ENCODE measurements at places on chromosomes 13 and 19.

GRCh38 chr19:49614096-49614833, 23.3 kb downstream of the PRR12 start:
- no peak for DNase-seq

DNA sequence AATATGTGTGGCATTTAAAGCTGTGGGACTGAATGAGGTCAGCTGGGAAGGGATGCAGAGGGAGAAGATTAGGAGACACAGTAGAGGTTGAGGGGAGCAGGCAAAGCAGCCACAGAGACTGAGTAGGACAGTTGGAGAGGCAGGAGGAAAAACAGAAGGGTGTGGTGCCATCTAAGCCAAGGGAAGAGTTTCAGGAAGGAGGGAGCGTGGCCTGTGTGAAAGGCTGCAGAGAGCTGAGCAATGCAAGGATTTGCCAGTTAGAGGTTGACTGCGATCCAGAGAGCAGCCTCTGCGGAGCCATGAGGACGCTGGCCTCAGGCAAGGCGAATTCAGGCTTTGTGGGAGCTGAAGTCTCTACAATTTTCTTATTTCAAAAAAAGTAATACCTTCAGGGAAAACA, 28.9 kb downstream of the SOX21 start:
- DNase-seq = no peak

DNA sequence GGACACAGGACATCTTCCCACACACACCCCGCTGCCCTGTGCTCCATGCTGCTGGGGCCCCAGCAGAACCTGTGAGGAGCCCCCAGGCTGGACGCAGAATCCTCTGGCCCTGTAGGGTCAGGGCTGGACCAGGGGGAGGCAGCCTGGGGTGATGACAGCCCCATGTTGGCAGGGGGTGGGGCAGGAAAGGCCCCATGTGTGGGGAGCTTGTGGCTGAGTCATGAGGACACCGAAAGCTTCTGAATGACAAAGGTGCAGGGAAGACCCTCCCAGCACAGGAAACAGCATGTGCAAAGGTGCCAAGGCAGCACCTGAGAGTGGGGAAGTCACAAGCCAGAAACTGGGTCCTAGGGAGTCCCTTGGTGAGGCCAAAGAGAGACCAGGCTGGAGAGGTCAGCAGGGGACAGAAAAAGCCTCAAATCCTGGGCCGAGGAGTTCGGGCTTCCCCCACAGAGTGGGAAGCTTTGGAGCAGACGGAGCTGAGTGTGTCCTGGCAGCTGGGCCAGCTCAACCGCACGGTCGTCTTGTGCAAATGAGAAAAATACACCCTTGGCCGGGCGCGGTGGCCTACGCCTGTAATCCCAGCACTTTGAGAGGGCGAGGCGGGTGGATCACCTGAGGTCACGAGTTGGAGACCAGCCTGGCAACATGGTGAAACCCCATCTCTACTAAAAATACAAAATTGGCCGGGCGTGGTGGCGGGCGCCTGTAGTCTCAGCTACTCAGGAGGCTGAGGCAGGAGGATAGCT, 17.5 kb downstream of the ATP8B3 start:
- DNase-seq = no peak

- DNase-seq = peak; percentile 41
Observed at GRCh38 chr19:8654591-8655339, 24.3 kb downstream of the NFILZ start.

GRCh38 chr19:44587963-44588770, 25.2 kb upstream of the IGSF23 start:
- no peak for DNase-seq

GRCh38 chr13:33259296-33259695, 26.3 kb downstream of the STARD13 start:
- no peak for DNase-seq

- no peak for DNase-seq
Observed at GRCh38 chr13:79457948-79458347, 23.0 kb upstream of the NDFIP2 start.

DNA sequence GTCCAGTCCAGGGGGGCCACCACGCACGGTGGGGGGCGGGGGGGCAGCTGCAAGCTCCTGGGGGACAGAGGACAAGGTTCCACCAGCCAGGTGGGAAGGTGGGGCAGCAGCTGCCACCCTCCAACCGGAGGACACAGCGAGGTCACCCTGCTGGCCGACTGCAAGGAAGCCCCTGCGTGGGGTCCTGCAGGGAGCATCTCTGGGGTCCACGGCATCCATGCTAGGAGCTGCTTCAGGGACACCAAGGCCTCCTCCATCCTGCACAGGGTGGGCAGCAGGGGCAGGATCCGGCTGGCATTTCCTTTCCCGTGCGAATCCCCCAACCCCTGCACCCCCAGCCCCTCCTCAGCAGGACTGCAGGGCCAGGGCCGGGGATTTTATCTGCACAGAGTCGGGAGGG, 8.3 kb upstream of the KLF16 start:
- DNase-seq = no peak

DNA sequence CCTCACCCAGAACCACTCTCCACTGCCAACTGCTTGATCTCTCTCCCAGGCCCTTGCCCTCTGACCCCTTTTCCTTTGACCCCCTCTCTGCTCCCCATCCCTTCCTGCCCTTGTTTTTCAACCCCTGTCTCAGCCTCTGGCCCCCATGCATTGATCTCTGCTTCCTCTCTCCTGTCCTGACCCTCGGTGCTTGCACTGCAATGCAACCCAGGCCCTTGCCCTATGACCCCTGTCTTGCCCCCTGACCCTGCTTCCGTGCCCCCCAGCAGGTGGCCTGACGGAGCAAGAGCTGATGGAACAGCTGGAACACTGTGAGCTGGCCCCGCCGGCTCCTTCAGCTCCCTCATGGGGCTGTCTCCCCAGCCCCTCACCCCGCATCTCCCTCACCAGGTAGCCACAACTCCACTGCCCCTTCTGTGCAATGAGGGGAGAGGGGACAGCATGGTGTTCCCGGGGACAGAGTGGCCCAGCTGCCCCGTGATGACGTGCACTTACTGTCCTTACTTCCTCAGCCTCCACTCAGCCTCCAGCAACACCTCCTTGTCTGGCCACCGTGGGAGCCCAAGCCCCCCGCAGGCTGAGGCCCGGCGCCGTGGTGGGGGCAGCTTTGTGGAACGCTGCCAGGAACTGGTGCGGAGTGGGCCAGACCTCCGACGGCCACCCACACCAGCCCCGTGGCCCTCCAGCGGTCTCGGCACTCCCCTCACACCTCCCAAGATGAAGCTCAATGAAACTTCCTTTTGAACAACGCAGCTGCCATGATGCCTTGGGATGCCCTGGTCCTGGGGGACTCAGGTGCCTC, 10.5 kb upstream of the LTBP4 start:
- DNase-seq = no peak

GRCh38 chr13:30241532-30241931, 65.8 kb downstream of the KATNAL1 start:
- no peak for DNase-seq

GRCh38 chr13:33875618-33876401, 57.9 kb downstream of the RFC3 start:
- no peak for DNase-seq

GRCh38 chr13:37594550-37594949, 4.0 kb downstream of the POSTN start:
- DNase-seq = no peak

DNA sequence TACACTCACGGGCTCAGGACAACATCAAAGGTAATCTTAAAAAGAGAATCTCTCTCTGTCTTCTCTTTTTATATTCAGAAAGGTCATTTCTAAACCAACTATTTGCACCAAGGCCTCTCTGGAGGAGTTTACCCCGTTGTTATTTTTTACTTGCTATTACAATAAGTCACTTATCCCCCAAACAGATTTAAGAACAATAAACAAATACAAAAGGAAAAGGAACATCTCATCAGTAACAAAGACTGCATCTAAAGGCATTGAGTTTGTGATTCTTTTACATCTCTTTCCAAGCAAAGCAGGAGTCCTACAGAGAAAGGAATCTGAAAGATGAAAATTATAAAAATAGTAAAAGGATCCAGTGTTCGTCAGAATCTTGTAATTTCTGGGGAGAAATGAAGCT, 75.4 kb downstream of the GGACT start:
- DNase-seq = no peak

DNA sequence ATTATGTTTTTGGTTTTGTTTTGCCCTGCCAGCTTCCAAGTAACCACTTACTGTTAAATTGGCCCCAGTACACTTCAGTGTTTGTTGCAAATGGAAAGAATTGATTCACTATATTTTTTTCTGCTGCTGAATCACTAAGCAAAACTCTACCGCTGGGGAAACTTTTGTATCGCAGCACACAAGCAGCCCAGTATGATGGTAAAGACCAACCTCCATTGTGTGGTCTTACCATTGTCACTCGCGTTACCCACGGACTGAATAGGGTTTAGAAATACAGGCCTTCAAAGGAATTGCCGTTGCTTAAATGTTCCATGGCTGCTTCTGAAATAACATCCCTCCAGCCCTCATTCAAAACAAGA, 7.9 kb downstream of the SPATA13 start:
- DNase-seq = no peak

DNA sequence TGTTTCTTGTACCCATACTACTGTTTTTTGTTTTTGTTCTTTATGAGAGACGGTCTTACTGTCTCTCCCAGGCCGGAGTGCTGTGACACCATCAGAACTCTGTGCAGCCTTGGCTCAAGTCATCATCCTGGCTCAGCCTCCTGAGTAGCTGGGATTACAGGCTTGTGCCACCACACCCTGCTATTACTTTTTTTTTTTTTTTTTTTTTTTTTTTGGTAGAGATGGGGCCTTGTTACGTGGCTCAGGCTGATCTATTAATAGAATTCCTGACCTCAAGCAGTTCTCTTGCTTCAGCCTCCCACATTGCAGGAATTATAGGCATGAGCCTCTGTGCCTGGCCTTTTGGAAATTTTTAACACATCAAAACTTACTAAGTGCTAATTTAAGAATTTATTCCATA, 2.9 kb upstream of the ZNF304 start:
- no peak for DNase-seq

DNA sequence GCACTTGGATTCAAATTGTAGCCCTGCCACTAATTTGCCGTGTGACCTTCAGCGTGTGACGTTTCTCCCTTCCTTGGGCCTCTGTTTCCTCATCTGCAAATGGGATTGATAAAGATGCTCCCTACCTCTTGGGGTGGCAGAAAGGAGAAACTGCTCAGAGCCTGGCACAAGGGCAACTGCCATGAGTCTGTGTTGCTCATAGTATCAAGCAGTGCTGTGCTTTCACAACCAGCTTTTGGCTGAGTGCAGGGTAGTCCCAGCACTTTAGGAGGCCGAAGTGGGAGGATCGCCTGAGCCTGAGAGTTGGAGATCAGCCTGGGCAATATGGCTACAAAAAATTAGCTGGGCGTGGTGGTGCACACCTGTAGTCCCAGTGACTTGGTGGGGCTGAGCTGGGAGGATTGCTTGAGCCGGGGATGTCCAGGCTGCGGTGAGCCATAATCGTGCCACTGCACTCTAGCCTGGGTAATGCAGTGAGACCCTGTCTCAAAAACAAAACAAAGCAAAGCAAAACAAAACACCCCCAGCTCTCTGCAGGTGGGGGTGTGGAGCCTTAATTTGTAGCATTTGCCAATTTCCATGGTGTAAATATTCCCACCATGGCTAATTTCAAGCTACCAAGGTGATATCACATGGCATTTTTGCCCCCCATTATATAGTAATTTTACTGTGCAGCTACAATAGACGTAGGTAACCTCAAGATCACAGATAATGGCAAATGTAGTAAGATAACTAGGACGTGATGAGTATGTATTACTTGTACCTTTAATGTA, 1.6 kb upstream of the MARK4 start:
- DNase-seq = no peak
